T-cell (primary cell): ENCODE measurements at places on chromosomes 16 and 17.

DNA sequence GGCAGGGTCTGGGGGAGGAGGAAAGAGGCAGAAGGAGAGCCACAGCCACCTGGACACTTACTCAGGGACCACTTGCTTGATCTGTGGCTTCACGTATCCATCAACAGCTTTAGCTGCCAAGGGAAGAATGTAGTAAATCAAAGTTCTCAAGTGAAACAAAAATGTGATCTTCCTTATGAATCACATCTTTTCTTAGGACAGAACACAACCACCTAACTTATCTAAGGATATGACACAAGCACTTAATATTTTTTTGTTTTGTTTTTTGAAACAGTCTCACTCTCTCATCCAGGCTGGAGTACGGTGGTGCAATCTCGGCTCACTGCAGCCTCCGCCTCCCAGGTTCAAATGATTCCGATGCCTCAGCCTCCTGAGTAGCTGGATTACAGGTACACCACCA, 8.4 kb upstream of the GHDC start:
- no peak for DNase-seq
- no peak overlapping the region for H3K27ac ChIP-seq
- no peaks in the 10 kb centered on the region for H3K27me3 ChIP-seq

- H3K27me3 ChIP-seq, result no peaks in the 10 kb centered on the region
- no peaks in the 10 kb centered on the region for H3K36me3 ChIP-seq
- H3K4me1 ChIP-seq, result peaks cover 57% of the 10 kb centered on the region
- peak; percentile 91 for DNase-seq
These were observed 898 bp downstream of the TERF2IP start for GRCh38 chr16:75648265-75649076.

DNA sequence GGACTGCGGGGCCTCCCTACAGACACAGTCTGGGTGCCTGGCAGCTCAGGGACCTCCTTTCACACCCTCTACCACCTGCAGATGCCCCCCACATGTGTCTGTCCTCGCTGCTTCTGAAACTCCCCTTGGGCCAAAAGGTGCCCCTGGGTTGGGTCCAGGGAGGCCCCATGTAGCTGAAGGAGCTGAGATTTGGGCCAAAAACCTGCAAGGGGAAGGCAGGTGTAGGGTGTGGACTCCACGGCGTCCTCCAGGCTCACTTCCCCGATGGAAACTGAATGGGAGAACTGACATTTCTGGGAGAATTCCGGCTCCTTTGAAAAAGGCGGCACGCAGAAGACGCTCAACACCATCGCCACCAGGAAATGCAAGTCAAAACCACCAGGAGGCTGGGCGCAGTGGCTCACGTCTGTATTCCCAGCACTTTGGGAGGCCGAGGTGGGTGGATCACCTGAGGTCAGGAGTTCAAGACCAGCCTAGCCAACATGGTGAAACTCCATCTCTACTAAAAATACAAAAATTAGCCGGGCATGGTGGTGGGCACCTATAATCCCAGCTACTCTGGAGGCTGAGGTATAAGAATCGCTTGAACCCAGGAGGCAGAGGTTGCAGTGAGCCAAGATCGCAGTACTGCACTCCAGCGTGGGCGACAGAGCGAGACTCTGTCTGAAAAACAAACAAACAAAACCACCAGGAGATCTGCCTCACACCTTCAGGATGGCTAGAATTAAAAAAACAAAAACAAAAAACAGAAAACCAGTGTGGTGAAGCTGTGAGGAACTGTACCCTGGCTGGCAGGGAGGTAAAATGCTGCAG, 13.2 kb upstream of the BAIAP2 start:
- peaks cover 7% of the 10 kb centered on the region for H3K4me1 ChIP-seq
- no peak overlapping the region for H3K4me3 ChIP-seq
- no peak for DNase-seq
- H3K36me3 ChIP-seq, result no peaks in the 10 kb centered on the region

- no peaks in the 10 kb centered on the region for H3K36me3 ChIP-seq
- H3K27me3 ChIP-seq, result no peaks in the 10 kb centered on the region
- DNase-seq, result no peak
- H3K4me1 ChIP-seq, result peaks cover 7% of the 10 kb centered on the region
- no peak overlapping the region for H3K4me3 ChIP-seq
- H3K27ac ChIP-seq, result no peak overlapping the region
These were observed 26.4 kb upstream of the ARL4D start for GRCh38 chr17:43372273-43372911.

GRCh38 chr17:67517325-67517724, 140.2 kb downstream of the PITPNC1 start:
- no peak overlapping the region for H3K27ac ChIP-seq
- no peak overlapping the region for H3K4me3 ChIP-seq
- DNase-seq, result no peak
- H3K27me3 ChIP-seq, result no peaks in the 10 kb centered on the region
- H3K36me3 ChIP-seq, result no peaks in the 10 kb centered on the region

DNA sequence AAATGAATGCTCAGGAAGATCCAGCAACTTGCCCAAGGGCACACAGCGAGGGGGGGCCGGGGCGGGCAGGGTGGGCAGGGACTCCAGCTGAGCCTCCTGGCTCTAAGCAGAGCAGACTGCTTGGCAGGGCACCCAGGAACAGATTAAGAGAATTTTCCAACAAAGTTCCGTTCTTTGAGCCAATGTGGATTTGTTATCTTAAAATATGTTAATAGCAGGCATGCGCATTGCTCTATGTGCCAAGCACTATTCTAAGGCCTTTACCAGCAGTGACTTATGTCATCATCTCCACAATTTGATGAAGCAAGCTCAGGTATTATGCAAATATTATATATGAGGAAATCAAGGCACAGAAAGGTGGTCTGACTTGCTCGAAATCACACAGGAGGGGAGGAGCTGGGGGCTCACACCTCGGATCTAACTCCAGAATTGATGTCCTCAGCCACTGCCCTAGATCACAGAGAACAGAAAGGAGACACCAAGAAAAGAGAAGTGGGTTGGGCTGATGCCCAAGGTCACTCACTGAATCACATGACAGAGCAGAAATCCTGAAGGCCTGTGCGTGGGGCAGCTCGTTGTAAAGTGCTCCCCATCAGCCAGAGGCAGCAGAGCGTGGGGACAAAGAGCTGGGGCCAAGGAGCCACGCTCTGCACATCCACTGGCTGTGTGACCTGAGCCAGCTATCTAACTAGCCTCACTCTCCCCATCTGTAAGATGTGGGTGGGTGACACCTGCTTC, 23.2 kb upstream of the MEAK7 start:
- no peaks in the 10 kb centered on the region for H3K27me3 ChIP-seq
- no peak overlapping the region for H3K27ac ChIP-seq
- H3K4me1 ChIP-seq, result peaks cover 4% of the 10 kb centered on the region

GRCh38 chr16:82814059-82814458, 187.3 kb downstream of the CDH13 start:
- H3K27me3 ChIP-seq, result no peaks in the 10 kb centered on the region
- no peaks in the 10 kb centered on the region for H3K4me1 ChIP-seq
- no peak overlapping the region for H3K27ac ChIP-seq
- DNase-seq, result no peak
- H3K36me3 ChIP-seq, result no peaks in the 10 kb centered on the region

DNA sequence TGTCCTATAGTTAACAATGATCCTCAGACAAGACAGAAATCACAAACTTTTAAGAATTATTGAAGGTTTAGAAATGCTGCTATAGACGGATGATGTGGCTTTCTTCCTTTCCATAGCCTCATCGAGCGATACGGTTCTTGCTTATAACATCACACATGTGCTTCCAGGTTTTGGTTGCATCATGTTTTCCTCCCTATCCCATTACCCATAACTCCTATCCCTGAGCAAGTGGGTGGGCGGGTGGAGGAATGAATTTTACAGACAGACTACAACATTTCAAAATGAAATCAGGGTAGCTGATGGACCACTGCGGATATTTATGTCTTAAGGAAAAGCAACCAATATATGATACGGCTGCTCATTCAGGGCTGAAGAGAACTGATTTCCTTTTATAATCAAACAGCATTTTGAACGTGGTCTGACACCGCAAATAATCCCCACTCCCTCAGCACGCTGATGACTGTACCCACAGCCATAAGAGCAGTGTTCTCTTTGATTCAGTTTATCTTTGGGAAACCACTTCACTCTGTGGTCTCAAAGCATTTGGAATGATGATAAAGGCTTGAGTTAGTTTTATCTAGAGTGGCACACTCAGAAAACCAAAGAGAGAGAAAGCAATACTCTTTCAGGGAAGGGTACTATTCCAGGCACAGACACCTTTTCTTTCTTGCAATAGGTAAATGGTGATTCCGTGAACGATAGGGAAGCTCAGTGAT, 4.6 kb upstream of the AKTIP start:
- no peak overlapping the region for H3K4me3 ChIP-seq
- no peaks in the 10 kb centered on the region for H3K36me3 ChIP-seq
- peaks cover 9% of the 10 kb centered on the region for H3K4me1 ChIP-seq
- DNase-seq, result no peak
- H3K27ac ChIP-seq, result no peak overlapping the region
- peaks cover 7% of the 10 kb centered on the region for H3K27me3 ChIP-seq
